DMS 273 treated with DMSO at 0.1 percent for 48 hours (cell line): ENCODE measurements at places on chromosomes 2 and 18.

DNA sequence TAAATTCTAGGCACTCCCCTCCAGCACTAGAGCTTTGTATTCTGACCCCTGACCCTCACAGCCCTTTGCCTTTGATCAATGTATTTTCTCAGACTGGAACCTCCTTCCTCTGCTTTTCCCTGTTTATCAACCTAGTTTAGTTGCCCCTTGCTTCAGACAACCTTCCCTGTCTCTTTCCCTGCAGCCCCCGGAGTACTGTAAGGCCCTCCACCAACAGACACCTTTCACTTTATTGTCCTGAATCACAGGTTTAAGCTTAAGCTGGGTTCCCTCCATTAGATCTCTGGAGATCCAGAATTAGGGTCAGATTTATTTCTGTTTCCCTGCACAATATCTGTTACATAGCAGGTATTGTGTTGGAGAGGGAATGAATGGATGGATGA, 140.2 kb downstream of the DDX1 start:
- DNase-seq = no peak

DNA sequence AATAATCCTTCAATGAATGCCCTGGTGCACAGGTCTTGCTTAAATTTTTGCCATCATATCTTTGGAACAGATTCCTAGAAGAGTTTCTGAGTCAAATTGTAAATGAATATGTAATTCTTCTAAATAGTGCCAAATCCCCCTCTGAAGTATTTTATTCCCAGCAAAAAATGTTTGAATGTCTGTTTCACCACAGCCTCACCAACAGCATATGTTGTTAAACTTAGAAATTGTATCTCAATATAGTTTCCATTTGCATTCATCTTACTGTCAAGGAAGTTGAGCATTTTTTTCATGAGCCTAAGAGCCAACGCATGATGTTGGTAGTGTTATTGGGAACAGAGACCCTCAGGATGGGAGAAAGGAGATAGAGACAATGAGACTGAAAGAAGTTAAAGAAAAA, 86.8 kb upstream of the IL1R2 start:
- no peak for DNase-seq

GRCh38 chr2:57536535-57537231, 509.9 kb upstream of the VRK2 start:
- DNase-seq = no peak

DNA sequence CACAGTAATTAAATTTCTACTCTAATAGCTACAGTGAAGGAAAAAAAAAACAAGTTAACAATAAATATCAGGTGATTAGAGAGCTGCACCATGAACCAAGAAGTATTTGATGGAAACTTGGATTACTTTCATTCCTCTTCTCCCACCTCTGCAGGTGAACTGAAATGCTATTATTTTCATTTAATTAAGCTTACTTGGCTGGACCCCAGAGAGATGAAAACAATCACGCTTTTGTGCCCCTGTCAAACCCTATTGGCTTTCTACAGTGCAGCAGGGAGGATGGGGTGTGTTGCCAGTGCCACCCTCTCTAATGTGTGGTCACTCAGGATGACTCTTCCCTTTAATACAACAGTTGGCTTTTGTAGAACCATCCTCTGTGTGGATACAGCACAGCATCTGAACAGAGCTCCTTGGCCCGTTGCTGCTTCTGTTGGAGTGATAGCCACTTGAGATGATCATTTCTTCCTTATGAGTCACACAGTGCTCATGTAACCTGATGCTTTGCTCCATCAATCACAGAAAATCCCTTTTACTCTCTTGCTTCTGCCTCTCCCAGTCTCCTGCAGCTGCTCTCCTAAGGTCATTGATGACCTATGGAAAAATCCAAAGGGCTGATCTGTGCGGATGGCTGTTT, 5.5 kb upstream of the ARL4C start:
- no peak for DNase-seq

DNA sequence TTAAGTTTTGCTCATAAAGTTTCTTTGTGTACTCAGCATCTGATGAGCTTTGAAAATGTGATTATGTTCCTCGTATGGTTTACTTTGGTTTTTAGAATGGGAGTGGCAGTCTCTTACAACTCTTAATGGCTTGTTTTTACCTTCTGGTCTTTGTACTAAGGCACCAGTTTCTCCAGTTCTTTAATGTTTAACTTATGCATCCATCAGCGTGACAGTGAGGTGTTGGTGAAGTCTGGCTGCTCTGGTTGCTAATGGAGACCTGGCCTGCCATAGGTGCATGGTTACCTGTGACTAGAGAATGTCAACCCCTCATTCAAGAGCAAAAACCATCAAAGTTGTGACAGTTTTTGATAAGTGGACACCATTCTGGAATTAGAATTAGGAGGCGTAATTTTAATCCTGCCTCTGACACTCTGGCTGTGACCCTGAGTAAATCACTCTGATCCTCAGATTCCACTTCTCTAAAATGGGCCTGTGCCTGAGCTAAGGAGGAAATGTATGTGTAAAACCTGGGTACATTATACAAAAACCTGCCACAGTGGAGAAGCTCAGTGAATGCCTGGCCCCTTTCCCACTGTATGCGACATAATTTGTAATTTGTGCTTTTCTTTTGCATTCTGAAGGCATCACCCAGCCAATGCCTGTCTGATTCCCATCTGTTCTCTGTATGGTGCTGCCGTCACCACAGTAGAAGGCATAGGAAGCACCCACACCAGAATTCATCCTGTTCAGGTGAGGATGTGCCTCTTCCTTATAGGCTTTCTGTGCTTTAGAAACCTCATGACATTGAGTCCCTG, 11.2 kb downstream of the AOX1 start:
- DNase-seq = no peak

- no peak for DNase-seq
Measured at GRCh38 chr2:17030047-17030446, 364.4 kb upstream of the CYRIA start.

DNA sequence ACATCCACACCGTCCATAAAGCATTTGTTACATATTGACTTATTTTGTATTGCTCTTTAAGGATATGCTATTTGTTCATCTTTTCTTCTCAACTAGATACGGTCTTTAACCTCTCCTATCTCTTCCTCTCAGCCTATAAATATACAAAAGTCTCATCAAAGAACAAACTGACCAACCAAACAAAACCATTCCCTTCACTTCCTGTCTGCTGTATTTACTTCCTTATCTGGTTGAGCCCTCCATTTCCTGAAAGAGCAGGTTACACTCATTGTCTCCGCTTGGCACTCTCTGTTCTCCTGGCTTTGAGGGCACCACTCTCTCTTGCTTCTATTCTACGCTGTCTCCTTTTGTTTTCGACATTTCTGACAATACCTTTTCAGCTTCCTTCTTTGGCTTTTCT, 431.9 kb upstream of the TCF4 start:
- DNase-seq = no peak

- no peak for DNase-seq
Measured at GRCh38 chr18:46312221-46312620, 208.0 kb downstream of the HAUS1 start.

GRCh38 chr2:201730651-201731285, 32.3 kb upstream of the MPP4 start:
- DNase-seq = no peak
